KG1 (cell line): ENCODE measurements at places on chromosomes 12 and 14.

GRCh38 chr12:5706247-5706646 is 238.8 kb downstream of the ANO2 start:
- no peak for DNase-seq

- DNase-seq: no peak
Measured at GRCh38 chr12:65125975-65126374, 4.9 kb upstream of the WIF1 start.

DNA sequence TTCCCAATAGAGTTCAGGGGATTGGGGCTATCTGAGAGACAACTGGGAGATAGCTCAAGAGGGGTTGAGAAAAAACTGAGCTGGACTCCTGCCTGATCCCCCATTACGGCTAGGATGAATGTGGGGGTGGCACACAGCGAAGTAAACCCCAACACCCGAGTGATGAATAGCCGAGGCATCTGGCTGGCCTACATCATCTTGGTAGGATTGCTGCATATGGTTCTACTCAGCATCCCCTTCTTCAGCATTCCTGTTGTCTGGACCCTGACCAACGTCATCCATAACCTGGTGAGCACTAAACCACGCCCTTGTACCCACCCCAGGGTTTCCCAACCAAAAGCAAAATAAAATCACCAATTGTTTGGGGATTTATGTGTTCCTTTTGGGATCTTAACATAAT is 1.0 kb downstream of the ORMDL2 start:
- no peak for DNase-seq

- DNase-seq: no peak
Measured at GRCh38 chr14:61925732-61926435, 163.7 kb downstream of the SNAPC1 start.

DNA sequence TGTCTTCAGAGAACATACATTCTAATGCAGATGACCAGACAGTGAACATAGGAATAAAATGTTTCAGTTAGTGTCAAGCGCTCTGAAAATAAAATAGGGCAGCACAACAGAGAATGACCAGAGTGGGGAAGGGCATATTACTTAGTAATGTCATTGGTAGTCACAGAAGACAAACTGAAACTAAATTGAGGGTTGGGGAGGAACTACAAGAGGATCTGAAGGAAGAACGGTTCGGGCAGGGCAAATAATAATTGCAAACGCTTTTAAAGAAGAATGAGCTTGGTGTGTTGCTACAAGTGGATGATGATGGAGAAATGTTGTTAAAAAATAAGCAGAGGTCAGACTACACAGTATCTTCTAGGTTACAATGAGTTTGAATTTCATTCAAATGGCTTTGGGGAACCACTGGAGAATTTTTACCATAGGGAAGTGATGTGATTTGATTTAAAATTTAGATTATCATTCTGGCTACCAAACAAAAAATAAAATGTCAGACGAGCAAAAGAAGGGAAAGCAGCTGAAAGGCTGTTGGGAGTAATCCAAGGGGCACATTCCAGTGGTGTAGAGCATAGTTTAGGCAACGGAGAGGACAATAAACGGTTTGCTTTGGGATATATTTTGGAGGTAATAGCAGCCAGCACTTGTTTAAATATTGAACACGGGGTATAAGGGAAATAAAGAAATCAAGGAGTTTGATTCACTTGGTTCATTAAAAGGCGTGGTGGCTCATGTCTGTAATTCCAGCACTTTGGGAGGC is 56.3 kb upstream of the SLC6A13 start:
- DNase-seq: no peak

- DNase-seq: no peak
Measured at GRCh38 chr12:26205298-26205697, 9.9 kb downstream of the SSPN start.

DNA sequence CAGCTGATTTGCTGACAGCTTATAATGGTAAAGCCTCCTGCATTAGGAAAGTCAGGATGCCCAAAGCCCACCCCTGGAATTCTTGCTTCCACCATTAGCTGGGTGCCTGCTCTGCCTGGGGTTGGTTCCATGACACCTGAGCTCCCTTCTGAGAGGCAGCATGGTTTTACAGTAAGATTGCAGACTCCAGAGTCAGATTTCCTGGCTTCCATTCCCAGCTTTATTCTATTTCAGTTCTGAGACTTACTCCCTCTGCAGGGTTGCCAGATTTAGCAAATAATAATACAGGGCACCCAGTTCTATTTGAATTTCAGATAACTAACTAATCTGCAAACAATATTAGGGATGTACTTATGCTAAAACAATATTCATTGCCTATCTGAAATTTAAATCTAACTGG is 12.2 kb downstream of the STAB2 start:
- DNase-seq: no peak

DNA sequence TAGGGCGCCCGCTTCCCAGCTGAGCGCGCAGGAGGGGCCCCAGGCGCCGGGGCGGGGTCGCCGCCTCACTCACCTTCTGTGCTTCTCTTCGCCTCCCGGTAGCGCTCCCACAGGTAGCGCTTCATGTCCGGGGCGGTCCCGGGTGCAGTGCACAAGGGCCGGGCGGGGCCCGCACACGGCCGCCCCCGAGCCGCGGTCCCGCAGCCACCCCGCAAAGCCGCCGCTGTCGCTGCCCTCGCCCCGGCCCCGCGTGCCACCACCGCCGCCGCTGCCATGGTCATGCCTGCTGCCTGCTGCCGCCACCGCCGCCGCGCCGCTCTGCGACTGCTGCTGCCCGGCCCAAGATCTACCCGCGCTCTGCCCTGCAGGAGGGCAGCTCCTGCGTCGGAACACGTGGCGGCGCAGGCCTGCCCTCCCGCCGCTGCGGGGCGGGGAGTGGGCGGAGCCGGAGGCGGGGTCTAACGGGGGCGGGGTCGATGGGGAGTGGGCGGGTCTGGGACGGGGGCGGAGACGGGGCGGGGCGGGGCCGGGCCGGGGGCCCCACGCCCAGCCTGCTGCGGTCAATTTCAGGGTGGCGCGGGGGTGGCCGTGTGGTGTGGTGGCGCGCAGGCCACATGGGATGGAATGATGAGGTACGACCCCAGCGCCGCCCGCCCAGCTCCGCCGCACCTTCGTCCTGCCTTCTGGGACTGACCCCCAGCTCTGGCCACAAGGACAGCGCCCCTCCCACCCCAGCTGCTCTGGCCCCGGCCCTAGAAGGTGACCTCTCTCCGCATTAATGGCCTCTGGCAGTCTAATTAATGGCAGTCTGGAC is at the start of gene NT5DC3:
Gene NT5DC3 (minus strand): TSS at position 359 of the 814 bp plus-strand sequence. CDS start 78 bp downstream, at position 281.
- DNase-seq: peak; percentile 10

GRCh38 chr14:99604766-99605298 is 825 bp upstream of the CCDC85C start:
- no peak for DNase-seq

GRCh38 chr14:20434701-20435581 is 1.0 kb downstream of the KLHL33 start:
- no peak for DNase-seq

DNA sequence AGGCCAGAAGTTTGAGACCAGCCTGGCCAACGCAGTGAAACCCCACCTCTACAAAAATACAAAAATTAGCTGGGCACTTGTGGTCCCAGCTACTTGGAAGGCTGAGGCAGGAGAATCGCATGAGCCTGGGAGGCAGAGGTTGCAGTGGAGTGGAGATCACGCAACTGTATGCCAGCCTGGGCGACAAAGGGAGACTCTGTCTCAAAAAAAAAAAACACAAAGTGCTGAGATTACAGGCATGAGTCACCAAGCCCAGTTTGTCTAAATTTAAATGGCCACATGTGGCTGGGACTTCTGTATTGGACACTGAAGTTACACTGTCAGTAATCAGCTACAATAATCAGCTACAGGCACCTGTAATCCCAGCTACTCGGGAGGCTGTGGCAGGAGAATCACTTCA is 100.9 kb upstream of the AEBP2 start:
- no peak for DNase-seq

- no peak for DNase-seq
Measured at GRCh38 chr12:45674181-45674977, 55.1 kb upstream of the ARID2 start.

- no peak for DNase-seq
Measured at GRCh38 chr12:52740584-52740983, 36.6 kb downstream of the KRT76 start.

DNA sequence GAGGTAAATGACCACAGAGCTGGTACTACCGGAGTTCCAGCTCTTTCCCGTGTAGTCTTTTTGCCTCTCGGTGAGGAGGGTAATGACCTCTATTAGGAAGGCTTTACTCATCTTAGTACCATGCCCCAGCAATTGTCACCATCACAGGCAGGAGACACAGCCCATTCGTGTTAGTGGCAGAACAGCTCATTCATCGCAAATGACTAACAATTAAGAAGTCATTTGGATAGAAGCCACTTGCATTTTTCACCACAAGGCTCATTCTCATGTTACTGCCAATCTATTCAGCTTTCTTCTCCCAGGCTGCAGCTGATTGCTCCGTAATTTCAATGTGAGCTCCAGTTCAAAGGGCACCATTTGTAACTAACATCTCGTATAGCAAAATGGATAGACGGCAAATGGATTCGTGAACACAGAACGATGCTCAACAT is 718.8 kb upstream of the TMEM132C start:
- no peak for DNase-seq

GRCh38 chr12:49868449-49868848 is 25.5 kb upstream of the BCDIN3D start:
- DNase-seq: no peak

- DNase-seq: no peak
Measured at GRCh38 chr14:105161964-105162668, 6.5 kb downstream of the JAG2 start.

- no peak for DNase-seq
Measured at GRCh38 chr12:71958056-71958455, 19.4 kb downstream of the TPH2 start.

GRCh38 chr12:38282886-38283285 is 33.7 kb upstream of the ALG10B start:
- no peak for DNase-seq

DNA sequence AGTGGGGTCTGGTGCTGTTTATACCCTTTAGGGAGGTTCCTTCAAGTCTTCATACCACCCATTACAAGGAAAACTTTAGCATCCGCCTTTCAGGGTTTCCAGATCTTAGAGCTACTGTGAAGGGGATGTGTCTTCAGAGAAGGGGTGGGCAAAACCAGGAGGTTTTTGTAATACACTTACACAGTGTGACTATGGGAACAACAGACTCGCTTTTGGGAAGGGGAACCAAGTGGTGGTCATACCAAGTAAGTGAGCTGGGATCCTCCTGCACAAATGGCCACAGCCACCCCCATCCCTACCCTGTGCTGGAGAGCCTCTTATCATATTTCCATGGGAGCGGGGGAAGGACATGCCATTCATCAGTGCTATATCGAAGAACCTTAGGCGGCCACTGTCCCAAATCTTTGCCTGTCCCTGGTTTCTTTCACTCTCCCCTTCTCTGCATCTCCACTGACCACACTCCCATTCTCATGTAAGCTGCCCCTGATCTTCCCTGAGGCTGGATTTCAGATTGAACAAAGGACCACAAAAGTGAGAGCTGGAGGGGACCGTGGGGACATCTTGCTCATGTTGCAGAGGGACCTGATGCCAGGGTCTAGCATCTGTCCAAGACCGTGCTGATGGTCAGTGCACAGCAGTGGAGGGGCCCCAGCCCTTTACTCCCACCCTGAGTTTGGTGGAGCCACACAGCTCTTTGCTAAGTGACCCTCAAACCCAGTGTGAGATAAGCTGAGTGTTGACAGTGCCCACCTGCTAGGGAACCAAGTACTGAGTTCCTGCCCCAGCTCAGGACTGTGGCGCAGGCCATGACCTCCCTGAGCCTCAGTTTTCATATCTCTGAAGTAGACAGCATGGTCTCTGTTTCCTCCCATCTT is 51.4 kb downstream of the DAD1 start:
- no peak for DNase-seq

DNA sequence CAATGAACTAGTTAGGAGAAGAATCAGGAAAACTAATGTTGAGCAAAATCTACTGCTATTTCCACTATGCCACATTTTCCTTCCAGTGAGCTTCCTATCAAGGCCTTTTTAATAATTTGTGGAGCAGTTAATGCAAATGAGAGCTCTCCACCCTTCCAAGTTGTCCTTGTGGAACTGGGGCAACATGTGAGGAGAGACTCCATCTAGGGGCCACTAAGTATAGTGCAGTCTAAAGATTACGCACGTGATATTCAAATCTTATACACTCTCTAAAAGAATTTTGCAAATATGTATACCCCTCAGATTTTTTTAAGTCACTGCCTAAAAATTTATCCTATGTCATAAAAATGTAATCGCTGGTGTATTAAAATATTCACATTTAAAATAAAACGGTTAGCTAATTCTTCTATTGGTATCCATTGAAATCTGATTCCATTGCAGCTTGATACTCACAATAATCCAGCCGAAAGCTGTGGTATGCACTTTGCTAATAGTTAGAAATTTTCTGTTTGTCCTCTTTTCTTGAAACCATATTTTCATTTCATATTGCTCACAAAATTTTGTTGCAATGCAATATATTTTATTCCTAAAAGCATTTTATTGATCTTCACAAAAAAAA is 100.1 kb downstream of the PAH start:
- no peak for DNase-seq

GRCh38 chr12:108847705-108848104 is 9.7 kb downstream of the SSH1 start:
- no peak for DNase-seq

GRCh38 chr12:126432780-126433179 is 1367.5 kb downstream of the AACS start:
- no peak for DNase-seq

DNA sequence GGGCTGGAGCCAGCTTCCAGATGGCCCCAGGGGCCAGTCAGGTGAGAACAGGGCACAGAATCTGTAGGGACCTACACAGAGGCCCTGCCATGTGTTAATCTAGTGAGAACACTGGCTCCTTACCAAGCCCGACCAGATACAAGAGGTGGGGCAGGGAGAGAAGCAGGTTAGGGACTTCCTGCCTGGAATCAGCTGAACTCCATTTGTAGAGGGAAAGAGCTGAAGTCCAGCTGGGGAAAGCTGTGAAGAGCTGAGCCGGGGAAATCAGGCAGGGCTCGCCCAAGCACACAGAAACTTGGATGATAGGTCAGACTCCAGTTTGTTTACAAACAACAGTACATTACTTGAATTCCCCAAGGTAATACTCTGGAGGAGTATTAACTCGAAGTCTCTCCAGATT is 46.7 kb downstream of the PTGER2 start:
- DNase-seq: no peak

DNA sequence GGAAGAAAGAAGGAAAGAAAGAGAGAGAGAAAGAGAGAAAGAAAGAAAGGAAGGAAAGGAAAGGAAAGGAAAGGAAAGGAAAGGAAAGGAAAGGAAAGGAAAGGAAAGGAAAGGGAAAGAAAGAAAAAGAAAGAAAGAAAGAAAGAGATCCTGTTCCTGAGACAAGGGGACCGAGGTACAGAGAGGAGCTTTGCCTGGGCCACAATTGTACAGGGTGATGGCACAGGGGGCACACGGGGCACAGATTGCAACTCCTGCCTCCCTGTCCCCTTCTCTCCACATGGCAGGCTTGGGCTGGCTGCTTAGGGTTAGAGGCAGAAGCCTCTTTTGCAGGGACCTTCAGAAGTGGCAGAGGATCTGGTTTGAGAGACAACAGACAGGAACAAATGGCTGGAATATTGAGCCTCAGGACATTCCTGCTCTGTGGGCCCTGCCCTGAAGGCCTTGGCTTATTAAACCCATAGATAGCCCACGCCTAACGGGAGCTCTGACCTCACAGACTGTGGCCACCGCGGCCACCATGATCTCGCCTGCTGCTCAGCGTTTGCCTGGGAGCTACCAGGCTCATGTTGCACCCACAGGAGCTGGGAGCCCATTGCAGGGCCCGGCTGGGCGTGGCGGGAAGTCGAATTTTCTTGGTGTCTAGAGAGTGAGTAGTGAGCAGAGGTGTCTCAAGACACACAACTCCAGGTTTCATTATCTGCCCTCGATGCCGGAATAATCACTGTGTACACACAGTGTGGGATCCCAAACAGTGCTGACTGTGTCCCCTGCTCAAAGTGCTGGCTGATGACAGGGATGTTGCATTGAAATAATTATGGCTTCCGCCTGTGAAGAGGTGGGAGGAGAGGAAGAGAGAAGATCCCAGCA is 147.9 kb upstream of the NCOR2 start:
- DNase-seq: no peak
